ENCODE measurements at places on chromosomes 5 and 9. TPM values are rescaled to one million over a fixed set of nuclear protein-coding genes. Genes with fewer than 3 reads are reported as not detected.

Gene OCLN
- 3.0 TPM for total RNA-seq

Gene FYB1
- 0.54 TPM for total RNA-seq

Gene NMUR2
- total RNA-seq = not detected

Gene HK3
- not detected for total RNA-seq

Gene NR5A1
- not detected for total RNA-seq

Gene SLC36A2
- not detected for total RNA-seq

Gene CYSTM1
- 35.8 TPM for total RNA-seq

Gene SPATA31D4
- total RNA-seq = not detected

- DNase-seq = no peak
These were observed 231.7 kb downstream of the SYK start for GRCh38 chr9:91033270-91033669.

DNA sequence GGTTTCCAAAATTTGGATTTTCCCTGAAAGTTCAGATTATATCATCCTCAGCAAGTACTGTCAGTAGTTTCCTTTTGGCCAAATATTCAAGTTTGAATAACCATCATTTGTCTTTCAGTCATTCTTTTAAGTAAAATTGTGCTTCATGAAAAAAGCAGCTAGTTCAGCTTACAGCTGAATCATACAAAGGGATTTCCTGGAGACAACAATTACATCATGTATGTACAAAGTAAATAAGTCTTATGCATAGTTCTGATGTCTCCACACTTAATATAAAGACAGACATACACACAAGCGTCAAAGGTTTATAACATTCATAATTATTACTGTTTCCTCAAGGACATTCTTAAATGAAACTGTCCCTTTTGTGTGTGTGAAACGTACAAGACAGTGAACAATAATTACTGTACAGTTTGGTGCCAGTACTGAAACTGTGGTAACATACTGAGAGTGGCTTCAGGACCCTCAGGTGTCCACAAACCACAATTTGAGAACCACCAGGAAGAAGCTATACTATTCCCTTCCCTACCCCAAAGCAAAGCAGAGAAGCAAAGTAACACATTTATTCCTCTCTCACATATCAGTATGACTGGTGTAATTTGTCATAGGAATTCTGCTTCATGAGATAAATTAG, 746.6 kb downstream of the TAF11L14 start:
- DNase-seq = no peak

GRCh38 chr5:84017523-84018172, 297.0 kb upstream of the HAPLN1 start:
- DNase-seq = peak; percentile 16

DNA sequence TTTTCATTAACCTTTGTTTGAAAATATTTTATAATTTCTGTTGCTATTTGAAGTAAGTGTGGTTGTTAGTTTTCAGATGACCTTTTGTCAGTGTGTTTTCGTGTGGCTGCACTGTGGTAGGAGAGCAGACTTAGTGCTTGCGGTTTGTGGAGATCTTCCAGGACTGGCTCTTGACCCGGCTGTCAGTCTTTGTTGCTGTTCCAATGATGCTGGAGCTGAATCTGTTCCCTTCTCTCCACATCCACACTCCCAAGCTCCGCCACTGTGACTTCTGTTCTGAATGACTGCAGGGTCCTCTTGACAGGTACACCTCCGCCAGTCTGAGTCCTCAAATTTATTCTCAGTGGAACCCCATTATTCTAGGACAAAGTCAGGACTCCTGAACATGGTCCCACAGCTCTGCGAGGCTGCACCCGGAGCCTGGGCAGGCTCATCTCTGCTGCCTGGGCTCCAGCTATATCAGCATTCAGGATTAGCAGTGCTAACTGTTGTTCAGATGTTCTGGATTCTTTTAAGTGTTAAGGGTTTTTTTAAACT, 126.0 kb downstream of the WNK2 start:
- no peak for DNase-seq

DNA sequence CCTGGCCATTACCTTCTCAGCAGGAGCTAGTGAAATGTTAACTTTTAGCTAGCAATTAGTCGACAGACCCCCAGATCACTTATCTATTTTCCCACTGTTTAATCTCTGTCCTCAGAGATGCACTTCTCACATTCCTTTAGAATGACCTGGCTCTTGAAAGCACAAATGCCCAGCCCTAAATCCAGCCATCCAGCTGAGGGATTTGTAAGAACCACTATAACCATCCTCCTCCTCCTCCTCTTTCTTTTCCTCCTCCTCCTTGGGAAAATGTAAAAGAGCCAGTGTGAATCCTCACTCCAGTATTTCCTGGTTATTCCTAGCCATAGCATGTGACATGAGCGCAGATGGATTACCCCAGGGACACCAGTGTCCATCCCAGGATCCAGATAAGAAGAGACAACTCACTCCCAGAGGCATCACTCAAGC, 124.3 kb downstream of the ENC1 start:
- peak; percentile 29 for DNase-seq

DNA sequence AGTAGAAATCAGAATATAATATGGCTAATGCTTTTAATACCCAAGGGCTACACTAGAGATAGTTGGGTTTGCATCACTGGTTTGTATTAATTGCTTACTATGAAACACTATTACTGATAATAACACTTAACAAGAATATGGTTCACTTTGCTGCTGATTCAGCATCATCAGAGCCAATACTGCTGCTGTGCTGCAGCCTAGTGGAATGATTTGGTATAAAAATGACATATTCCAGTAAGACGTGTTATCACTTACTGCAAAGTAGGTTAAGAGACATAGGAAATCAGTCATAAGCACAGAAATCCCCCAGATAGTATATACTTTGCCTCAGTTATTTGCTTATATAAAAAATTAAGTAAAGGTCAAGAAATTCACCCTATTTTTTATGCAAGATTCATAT, 2.8 kb downstream of the CDH10 start:
- no peak for DNase-seq

DNA sequence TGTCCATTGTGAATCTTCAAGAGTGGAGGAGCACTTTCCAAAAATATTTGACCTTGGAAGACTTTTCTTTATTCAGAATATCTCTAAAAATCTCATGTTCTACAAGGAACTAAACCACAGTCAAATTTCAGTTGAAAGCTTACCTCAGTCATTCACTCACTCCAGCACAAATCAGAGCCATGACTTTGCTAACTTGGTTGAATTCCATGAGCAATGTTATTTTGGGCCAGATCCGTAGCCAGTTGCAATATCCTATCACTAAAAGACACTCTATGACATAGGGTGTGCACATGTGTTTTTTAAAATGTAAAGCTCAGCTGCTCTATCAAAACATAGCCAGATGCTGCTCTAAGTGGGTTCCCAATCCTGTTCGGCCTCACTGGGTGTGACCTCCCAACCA, 156.1 kb upstream of the ANKRD55 start:
- DNase-seq = no peak

GRCh38 chr5:159324102-159324755, 6.1 kb downstream of the IL12B start:
- DNase-seq = peak; percentile 81

- no peak for DNase-seq
These were observed 1.4 kb downstream of the GNAQ start for GRCh38 chr9:78030296-78030552.

DNA sequence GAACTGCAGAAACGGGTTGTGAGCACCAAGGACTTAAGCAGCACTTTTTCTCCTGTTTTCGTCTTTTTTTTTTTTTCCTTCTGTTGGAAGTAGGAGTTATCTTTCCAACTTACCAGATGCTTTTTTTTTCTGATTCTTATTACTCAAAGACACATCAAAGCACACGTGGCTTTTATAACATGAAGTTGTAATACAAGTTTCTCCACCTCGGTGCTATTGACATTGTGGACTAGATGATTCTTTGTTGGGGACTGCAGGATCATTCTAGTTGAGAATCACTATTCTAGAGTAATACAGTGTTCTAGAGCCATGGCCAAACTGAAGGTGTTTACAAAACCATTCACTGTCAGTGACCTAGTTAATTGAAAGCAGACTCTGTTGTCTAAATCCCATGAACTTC, 51.5 kb downstream of the MYO10 start:
- DNase-seq = no peak

DNA sequence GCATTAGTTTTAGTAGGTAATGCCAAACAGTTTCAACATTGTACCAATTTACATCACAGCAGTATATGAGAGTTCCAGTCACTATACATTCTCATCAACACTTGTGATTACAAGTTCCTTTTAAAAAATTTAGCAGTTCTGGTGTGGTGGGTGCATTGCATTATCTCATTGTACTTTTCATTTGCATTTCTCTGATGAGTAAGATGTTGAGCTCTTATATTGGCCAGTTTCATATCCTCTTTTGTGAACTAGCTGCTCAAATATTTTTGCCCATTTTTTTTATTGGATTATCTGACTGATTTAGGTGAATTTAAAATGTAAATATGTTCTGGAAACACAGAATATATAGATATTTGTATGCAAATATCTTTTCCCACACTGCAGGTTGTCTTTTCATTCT, 160.9 kb upstream of the NR3C1 start:
- DNase-seq = no peak

DNA sequence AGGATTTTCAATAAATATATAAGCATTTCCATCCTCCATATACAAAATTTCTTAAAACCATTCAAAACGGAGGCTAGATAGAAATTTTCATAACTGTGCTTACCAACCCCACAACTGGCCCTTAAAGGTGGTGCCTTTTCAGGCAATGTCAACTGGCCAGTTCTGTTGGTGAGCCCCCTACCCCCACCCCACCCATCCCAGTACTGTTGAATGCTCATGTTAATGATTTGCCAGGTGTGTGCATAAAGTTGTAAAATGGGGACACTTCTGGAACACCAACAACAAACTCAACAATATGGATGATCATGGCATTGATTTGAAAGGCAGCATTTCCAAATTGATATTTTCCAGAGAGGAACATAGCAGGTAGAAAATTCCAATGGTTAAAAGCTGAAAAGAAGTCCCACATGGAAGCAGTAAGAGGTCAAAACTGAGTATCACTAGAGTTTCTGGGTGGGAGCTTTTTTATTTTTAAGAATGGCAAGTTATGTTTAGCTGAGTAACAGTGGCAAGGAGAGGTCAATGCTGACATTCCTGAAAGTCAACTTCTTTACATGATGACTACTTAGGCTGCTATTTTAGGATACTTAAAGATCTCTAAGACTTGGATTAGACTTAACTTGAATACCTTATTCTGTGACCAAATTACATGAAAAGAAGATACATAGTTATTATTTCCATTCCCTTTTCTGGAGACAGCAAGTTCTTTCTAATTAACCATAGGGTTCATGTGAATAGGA, 2.7 kb downstream of the LEAP2 start:
- DNase-seq = peak; percentile 45

- DNase-seq = no peak
These were observed 112.1 kb downstream of the BASP1 start for GRCh38 chr5:17329571-17329970.
